Ecto neural progenitor cell (in vitro differentiated cells): ENCODE measurements at places on chromosomes 5 and 9.

DNA sequence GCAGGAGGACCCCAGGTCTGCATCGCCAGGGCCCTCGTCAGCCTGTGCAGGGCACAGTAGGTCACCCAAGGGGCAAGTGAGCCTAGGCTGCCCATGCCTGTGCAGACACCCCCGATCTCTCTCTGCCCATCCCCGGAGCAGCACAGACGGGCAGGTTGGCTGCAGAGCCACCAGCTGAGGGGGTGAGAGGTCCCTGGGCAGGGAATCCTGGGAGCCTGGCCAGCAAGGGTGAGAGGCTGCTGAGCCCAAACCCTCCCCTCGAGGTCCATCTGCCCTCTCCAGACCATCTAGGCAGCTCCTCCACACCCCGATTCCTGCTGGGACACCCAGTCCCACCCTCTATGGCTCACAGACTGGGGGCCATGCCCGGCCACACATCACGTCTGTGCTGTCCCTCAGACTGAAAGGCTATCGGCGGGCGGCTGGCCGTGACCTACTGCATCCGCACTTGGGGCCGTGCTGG lies 2.8 kb upstream of the DPP7 start:
- DNase-seq: no peak

- DNase-seq: no peak
These were observed 1433.3 kb upstream of the C9orf72 start for GRCh38 chr9:29006628-29007027.

DNA sequence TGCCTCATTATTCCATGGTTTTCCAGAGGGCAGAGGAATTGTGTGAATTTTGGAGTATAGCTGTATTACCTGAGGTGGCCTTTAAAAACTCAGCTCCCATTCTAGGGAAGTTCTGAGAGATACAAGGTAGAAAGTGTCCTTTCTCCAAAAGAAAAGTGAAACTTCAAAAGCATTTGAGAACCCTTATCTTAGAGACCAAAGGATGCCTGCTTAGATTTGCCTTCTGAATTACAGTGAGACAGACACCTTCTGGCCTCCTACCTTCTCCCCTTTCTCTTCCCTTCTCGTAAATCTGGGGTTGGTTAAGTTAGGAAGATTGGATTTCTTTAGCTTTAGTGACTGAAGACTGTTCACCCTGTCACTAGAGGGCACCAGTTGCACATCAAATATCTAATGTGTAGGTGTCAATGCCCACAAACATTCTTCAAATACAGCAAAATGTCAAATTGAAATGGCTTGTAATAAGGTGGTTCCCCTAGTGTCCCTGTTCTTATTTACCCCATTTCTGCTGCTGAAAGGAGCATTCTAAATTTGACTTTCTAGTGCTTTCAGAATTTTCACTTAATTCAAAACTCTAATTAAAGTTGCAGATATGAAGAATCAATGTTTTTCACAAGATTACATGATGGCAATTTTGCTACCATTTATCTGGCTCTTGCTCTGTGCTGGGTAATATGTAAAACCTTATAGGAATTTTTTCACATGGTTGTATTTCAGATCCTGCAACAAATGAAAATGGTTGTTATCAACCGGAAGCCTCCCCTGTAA lies 46.7 kb downstream of the PRRC1 start:
- no peak for DNase-seq

DNA sequence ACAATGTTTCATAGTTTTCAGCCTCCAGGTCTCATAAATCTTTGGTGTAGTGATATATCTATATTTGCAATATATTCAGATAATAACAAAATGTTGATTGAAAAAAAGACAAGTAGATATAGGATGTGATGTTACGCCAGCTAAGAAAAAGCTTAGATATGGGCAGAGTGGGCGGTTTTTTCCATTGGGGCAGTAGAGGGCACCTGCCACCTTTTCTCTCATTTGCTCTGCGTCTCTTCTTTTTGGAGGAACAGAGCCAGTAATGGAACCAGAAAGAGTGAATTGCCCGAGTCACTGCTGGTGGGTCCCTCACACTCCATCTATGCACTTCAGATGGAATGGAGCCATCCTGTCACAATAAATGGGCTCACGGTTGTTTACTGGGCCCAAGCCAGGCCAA lies 62.1 kb upstream of the FANCC start:
- DNase-seq: no peak

DNA sequence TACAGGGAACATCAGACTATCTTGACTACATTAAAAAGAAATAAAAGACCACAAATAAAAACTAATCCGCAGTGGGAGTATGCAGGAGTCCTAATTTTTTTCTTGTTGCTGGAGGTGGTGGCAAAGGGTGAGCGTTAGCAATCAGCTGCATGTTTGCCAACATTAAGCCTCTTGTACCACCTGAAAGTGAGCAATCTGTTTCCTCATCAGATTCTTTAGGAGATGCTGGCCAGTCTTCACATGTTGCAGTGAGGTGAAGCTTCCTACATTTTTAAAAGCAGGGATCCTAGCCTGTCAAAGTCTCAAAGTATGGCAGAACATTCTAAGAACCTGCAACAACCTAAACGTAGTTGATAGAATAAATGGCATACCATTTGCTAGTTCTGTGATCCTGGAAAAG lies 162.2 kb upstream of the MEF2C start:
- DNase-seq: no peak

DNA sequence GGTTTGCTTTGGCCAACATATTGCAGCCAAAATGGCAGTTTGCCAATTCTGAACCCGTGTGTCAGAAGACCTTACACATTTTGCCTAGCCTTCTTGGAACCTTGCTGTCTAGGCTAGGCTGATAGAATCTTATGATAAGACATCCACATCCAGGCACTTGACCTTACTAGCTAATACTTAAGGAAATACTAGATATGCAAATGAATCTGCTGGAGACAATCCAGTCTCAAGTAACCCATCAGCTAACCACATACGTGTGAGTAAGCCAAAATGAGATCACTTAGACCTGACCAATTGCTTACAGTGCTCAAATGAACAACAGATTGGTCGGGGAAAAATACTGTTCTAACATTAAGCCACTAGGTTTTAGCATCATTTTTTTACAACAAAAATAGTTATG lies 1504.6 kb upstream of the CDH9 start:
- DNase-seq: no peak

- DNase-seq: no peak
These were observed 31.9 kb downstream of the FAM219A start for GRCh38 chr9:34426347-34427074.

- DNase-seq: no peak
These were observed 184.0 kb downstream of the ACTL7B start for GRCh38 chr9:108671794-108672193.

- no peak for DNase-seq
These were observed 66.7 kb downstream of the SIL1 start for GRCh38 chr5:139131465-139131864.

DNA sequence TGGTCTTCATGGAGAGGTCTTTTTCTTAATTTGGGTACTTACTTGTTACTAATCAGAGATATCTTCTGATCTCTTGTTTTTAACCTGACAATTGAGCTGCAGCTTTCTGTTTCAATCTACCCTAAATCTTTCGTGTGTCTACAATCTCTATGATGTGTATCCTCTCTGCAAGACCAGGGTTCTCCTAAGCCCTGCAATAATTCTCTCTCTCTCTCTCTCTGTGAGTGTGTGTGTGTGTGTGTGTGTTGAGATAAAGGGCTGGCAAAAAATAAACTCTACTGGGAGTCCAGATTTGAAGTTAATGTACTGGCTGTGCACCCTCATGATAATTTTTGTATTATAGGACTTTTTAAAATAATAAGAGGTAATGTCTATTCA lies 57.8 kb upstream of the FBXL7 start:
- DNase-seq: no peak

DNA sequence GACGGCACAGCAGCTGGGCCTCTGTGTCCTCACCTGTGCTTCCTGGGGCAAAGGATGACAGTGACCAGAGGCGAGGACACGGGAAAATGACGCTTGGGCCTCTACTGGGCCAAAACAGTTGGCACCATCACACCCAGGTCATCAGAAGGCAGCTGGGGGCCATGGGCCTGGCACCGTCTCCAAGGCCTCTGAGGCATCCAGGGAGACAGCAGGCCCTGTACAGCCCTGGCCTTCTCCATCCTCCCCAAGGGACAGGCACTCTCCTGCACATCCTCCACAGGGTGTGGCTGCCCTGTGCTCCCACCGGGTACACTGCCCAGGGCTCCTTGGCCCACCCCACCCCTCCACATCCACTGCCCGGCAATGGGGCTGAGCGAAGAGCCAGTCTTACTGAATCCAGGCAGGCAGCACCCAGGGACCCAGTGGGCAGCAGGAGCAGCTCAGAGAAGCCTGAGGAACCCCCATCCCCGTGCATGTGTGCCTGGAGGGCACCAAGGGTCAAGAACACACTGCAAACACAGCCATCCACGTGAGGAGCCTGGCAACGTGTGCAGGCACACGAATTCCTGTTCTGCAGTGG lies 4.0 kb downstream of the LPCAT1 start:
- peak; percentile 38 for DNase-seq

- no peak for DNase-seq
These were observed 33.1 kb upstream of the TRIM32 start for GRCh38 chr9:116654059-116654355.

GRCh38 chr9:19461135-19461534 lies 52.3 kb downstream of the ACER2 start:
- no peak for DNase-seq

DNA sequence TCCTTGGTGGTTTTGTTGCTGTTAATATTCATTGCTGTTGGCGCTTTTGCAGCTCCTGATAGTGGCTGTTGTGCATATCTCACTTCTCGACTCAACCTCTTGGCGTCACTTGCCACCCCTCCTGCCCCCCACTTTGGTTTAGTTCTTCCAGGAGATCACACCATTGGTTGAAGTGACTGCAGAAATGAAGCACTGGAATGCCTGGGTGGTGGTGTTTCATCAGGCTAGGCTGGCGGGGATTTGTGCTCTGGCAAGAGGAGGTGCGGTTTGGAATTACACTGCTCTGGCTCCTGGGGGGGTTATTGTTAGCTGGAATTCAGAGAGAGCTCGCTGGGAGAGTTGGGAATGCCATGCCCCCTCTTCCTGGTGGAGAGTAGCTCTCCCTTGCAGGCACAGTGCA lies 11.5 kb downstream of the PRRC2B start:
- peak; percentile 77 for DNase-seq

DNA sequence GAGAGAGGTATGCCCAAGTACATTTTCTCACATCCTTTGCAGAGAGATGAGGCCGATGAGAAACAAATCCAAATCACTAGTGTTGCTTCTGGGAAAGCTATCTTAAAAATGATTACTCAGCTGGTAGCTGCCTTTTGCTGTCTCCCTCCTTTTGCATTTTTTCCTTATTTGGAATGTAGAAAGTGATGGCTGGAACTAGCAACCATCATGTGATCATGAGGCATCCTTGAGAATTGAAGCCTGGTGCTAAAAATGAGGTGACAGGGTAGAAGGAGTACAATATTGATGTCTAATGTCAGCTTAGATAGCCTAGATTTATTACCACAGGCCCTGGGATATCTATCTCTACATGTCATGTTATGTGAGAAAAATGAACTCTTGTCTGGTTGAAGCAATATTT lies 109.3 kb upstream of the TAF11L2 start:
- DNase-seq: no peak

DNA sequence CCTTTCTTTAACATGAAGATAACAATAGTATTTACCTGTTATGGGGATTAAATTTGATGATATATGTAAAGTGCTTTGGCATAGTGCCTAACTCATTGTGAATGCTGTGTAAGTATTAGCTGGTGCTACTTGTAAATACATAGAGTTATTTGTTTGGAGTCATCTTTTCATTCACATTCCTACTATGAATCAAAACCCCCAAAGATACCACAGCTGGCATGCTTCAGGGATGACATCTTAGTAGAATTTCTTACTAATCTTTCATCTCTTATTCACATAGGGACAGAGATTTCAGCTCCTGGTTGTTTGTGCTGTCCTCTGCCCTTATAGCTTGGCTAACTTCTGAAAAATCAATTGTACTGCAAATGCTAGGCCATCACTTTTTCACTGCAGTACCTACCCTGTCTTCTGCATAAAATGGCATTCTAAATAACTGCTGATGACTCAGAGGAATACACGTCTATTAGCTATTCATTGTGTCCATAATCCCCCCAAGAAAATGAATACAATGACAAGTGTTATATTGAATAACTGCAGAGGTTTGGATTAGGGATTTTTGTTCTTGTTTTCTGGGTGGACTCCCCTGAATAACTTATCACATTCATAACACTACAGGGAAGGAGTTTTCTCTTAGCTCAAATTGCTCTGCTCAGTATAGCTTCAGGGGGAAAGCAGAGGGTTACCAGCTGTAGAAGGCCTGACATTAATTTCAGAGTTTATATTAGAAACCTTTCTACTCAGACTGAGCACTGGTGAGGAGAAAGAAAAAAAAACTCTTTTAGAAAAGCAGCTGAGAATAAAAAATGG lies 192.2 kb upstream of the C9orf72 start:
- no peak for DNase-seq

GRCh38 chr5:59716029-59716428 lies 177.5 kb downstream of the PDE4D start:
- DNase-seq: no peak

DNA sequence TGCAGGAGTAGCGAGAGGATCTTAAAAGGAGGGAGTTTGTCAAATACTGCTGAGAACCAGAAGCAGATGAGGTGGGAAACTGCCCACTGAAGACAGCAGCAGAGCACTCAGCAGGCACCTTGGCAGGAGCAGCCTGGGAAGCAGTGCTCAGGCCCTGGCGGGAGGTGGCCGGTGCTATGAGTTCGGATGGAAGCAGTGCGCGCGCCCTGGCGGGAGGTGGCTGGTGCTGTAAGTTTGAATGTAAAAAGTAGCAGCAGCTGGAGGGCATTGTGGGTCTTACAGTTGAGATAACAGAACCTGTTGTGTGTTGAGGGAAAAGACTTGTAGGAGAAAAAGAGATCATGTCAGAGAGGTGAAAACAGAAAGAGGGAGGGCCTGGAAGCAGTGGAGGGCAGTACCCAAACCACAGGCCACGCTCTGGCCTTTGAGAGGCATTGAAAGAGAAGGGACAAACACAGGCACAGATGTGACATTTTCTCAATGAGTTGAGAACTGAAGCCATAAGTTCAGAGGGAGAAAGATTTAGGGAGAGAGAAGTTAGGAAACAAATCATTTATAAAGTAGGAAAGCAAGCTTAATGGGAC lies 130.9 kb downstream of the ERCC6L2 start:
- DNase-seq: no peak

- peak; percentile 41 for DNase-seq
These were observed 160.2 kb downstream of the MACROH2A1 start for GRCh38 chr5:135238622-135239452.

DNA sequence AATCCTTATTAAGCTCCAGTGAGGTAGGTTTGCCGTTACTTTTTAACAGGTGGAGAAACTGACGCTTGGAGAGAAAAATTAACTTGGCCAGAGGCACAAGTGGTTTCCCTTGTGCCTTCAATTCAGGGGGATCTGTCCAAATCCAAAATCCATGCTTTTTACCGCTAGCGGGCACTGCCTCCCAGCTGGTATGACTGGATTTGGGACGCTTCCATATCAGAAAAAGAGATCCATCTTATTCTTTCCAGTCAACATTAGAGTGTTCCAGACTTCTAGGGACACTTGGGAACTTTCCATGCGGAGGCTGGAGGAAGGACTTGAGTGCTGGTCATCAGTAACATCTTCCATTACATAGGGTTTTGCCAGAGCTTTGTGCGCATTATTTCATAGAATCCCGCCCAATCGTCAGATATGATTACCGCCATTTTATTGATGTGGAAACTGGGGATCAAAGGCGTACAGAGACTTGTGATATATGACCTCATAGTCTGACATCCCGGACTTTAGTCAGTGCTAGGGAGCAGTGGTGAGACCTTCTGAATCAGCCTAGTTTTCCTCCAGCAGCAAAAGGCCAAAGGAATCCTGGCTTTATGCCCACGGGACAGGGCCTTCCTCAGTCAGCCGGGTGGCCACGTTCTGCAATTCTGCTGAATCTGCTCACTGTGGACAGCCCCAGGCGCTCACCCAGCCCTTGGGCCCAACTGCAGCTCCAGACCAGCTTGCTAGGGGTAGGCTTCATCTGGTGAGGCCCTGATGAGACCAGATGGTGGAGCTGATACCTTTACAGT lies 1.1 kb upstream of the GNPDA1 start:
- DNase-seq: no peak
